ENCODE measurements at places on chromosomes 3 and 15. TPM values are rescaled to one million over a fixed set of nuclear protein-coding genes. Genes with fewer than 3 reads are reported as not detected.

Gene COL8A1
- 1.6 TPM for total RNA-seq

Gene ESYT3
- 0.41 TPM for total RNA-seq

Gene MAGEL2
- 2.4 TPM for total RNA-seq

Gene POPDC2
- total RNA-seq: 0.82 TPM

Gene CHST13
- total RNA-seq: under 0.01 TPM

- DNase-seq: peak; percentile 89
These were observed at the start of gene TRMT10C for GRCh38 chr3:101561630-101562328. Gene TRMT10C, plus strand, starts transcription at chr3:101561868. Its CDS starts 2,914 bp downstream, at chr3:101564782.

GRCh38 chr3:195450731-195451229, 8.0 kb upstream of the ACAP2 start:
- no peak for DNase-seq

DNA sequence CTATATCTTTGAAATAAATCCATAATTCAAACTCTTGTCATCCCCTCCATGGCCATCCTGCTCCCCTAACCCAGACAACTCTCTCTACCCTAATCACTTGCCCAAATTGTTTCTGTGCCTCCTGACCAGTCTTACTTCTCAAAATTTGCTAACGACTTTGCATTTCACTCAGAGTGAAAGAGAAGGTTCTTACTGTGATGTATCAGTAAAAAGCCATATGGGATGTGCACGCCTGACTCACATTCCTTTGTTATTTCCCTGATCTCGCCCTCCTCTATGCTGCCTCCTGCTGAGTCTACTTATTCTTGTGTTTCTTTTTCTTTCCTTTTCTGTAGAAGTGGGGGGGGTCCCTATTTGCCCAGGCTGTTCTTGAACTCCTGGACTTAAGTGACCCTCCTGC, 487.2 kb upstream of the FRG2C start:
- DNase-seq: no peak

GRCh38 chr3:23435318-23435717, 232.2 kb downstream of the UBE2E2 start:
- DNase-seq: no peak

Data from frontal cortex (tissue), 4 donors.